ENCODE measurements at places on chromosomes 2 and 18.

DNA sequence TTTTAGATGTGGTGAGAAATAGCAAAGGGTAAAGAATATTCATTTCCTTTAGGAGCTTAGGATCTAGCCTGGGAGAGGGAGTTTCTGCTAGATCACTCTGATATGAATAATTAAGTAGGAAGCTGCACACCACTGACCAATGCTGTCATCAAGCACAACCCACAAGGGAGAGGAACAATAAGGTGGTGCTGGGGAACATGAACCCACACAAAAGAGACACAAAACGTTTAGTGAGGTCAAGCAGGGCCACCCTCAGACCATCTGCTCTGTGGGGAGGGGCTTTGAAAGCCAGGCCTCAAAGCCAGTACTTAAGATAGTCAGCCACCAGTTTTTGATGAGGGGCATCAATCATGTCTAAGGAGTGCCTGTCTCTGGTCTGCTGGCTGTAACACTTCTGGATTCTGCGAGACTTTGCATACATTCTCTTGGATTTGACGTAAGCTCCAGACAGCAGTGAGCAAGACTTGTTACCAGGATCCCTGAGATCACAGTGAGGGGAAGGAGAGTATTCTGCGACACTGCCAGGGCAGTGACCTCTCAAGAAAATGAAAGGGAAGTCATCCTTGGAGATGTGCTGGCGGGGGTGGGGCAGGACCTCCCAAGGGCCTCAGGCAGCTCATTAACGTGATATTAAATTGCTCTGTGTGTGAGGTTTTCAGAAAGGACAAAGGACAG lies 127.0 kb downstream of the CCBE1 start:
- no peak for DNase-seq

DNA sequence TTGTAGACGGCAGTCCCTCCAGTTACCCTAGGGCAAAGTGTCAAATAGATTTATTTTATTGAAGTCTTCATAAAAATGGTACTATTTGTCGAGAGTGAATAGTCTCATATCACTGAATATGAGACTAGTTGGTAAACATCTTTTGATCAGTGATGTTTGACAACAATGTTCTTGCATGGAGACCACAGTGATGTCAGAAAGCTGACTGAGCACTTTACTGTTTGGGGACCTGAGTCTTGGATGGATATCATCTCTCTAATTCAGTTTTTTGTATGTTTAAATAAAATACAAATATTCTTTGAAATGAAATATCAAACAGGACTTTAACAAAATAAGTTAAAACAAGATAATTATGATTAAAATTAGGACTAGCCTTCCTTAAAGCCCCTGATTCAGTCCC lies 1315.4 kb upstream of the NRXN1 start:
- no peak for DNase-seq

GRCh38 chr2:210938228-210938627 lies 381.8 kb downstream of the CPS1 start:
- no peak for DNase-seq

DNA sequence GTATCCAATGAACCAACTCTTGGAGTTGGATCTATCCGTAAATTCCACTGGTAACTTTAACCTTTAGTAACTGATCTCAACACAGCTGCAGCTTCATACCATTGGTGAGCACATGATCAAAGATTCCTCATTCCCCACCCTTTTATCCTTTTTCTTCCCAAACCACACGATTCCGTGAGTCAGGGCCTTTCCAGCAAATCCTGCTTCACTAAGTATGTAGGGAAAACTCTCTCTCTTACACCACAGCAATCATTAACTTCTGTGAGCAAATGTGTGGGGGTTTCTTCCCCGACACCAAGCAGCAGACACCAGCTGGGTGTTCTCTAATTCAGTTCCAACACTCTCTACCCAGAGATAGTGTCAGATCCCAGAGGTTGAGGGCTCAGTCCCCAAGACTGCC lies 23.5 kb downstream of the ELP2 start:
- DNase-seq, result no peak

DNA sequence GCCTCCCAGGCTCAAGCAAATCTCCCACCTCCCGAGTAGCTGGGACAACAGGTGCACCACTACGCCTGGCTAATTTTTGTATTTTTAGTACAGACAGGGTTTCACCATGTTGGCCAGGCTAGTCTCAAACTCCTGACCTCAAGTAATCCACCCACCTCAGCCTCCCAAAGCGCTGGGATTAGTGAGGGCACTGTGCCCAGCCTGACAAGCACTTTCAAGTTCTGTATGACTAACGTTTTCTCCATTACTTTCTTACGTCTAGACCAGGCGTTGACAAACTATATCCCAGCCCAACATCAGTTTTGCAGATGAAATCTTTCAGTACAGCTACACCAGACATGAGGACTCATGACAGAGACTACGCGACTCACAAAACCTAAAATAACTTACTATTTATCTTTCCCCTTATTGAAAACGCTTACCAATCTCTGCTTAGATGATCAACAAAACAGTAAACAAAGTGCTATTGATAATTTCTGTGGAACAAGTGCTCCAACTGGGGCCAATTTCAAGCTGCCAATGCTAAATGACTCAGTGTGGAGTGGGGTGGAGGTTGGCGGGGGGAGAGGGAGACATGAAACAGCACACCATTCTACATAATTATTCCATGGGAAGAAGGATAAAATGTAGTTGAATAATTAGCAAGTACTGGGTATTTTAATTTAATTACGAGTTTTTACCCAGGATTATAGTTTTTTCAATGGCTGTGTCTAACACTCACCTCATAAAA lies 59.1 kb downstream of the SAP130 start:
- DNase-seq, result peak; percentile 79

GRCh38 chr18:62425465-62426190 lies 97.2 kb upstream of the ZCCHC2 start:
- peak; percentile 96 for DNase-seq

GRCh38 chr2:239396881-239397681 lies 3.7 kb downstream of the HDAC4 start:
- DNase-seq, result peak; percentile 1

DNA sequence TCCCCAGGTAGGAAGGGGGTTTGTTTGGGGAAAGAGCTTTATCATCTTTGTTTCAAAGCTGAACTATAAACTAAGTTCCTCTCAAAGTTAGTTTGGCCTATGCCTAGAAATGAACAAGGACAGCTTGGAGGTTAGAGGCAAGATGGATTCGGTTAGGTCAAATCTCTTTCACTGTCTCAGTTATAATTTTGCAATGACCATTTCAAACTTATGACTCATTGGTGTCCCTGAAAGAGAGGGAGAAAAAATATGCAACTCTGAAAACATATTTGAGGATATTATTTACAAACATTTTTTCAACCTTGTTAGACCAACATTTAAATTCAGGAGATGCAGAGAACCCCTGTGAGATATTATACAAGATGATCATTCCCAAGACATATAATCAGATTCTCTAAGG lies 95.7 kb downstream of the EFEMP1 start:
- peak; percentile 25 for DNase-seq

DNA sequence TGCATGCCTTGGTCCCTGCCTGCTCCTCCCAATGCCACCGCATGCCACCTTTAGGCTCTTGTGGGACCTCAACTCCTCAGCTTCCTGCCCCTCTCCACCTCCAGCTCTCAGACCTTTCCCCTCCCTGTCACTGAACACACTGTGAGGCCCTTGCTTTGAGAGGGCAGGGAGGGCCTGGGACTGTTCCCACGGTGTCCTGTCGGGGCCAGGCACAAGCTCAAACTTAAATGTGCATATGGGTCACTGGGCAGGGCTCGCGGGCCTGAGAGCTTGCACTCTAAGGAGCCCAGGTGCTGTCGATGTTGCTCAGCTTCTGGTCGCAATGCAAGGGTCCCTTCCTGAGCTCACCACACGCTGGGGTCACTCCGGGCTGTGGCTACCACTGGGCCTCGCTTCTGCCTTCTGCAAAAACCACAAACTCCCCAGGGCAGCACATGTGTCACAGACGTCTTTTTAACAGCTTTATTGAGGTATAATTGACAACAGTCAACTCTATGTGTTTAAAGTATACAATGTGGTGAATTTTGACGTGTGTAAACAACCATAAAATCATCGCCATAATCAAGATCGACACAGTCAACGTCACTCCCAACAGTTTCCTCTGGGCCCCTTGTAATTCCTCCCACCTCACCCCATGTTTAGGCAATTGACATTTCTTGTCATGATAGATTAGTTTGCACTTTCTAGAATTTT lies 11.9 kb upstream of the B3GNT7 start:
- no peak for DNase-seq

DNA sequence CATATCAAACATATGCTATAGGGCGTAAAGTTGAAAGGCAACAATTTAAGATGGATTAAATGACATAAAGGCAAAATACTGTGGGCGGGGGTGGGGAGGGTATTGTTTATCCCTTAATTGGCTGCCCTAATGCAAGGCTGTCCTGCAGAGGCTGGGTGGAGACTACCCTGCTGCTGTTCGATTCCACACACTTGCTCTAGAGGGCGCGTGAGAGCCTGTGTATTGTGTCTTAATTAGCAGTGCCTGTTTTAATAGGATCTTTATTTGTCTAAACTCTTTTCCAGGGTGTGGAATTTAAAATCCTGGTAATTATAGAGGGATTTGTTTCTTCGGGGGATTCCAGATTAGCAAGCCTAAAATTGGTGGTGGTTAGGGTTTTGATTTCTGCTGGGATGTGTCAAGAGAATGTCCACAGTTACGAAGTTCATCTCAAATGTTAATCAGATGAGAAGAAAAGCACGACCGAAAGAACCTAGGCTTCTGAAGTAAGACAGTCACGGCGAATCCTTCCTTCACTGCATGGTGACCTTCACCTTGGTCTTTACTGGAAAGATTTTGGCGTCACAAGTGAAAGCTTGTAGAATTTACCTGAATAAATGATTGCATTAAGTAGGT lies 103.5 kb upstream of the MAP3K20 start:
- DNase-seq, result peak; percentile 59

DNA sequence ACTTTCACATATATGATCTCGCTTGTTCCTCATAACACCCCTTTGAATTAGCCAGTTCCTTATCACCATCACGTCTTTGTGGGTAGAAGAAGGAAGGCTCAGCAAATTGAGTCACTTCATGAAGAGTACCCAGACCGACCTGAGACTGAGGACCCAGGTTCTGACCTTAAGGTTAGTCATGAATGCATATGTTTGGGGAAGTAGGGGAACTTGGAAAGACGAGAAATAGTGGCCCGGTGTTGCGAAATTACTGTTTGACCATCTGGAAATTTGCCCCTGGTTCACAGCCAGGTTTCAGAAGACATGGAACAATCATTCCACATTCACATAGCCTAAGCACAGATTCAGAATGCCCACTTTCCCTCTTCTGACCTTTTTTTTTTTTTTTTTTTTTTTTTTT lies 59.8 kb downstream of the MEIS1 start:
- DNase-seq, result peak; percentile 92

DNA sequence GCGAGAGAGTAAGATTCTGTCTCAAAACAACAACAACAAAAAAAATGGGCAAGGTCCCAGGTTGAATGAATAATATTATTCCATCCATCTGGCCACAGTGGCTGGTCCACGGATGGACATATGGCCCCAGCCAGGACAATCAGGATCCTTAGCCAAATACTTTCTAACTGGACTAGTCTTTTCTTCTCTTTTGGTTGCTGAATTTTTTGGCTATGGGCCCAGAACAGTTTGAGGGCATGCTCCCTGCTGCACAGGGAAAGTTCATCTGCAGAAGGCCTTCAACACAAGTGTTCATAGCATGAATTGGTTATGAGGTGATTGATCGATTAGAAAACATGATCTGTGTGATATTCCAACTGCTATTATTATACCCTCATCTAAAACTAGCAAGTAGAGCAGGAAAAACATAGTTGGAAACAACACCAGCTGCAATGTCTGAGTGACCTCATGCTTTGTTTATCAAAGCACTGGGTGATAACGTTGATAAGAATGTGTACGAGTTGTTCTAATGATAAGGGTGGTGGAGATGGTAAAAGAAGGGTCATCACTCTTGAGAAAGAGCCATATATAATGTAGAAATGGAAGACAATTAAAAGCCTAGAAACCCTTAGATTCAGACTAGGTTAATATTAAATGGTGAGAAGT lies 47.8 kb upstream of the RNF103 start:
- DNase-seq, result peak; percentile 43
